Esophagus squamous epithelium (tissue), 5 donors: ENCODE measurements at places on chromosomes 12 and 14.

GRCh38 chr12:92365333-92365732, 219.7 kb upstream of the BTG1 start:
- no peak for DNase-seq

DNA sequence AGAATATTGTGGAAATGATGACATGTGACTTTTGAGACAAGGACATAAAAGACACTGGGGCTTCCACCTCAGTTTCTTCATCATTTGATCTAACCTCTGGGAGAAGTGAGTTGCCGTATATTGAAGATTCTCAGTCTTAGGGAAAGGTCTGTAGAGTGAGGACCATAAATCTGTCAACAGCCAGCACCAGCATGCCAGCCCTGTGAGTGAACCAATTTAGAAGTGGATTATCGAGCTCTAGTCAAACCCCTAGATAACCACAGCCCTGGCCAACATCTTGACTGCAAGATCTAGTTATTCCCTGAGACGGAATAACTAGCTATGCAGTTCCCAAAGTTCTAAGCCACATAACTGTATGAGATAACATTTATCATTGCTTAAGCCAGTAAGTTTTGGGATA, 108.8 kb upstream of the PTPRR start:
- DNase-seq: no peak

DNA sequence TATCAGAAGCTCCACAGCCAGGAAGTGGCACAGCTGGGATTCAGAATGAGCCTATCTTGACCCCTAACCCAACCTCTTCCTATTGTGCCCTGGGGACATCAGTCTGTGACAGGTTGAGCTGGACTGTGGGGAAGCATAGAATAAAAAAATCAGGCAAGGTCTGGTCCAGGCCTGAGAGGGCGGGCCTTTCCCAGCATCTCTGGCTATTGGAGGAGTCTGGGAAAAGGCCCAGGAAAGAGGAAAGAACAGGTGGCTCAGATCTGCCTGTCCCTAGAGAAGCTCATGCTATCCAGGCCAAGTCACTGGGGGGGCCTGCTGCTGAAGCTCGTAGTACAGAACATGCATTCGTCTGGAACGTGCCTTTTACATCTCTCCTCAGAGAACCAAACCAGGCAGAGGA, 100.5 kb downstream of the PPM1H start:
- DNase-seq: no peak

DNA sequence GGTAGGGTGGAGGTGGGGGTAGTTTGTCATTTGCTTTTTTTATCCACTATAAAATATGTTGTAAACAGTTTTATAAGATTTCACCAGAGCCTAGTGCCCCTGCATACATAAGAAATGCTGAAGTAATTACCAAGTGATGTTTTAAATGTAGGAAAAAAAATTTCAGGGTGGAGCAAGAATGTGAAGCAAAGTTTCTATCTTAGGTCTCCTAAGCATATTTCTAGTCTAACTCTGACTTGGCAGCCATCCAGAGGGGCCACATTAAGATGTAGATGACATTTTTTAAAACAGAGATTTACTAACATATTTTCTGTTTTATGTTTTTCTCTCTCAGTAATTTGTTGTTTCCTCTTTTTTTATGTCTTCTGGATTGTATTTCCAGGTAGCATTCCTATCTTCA, 15.8 kb upstream of the KRAS start:
- DNase-seq: no peak

- no peak for DNase-seq
These were observed 112.8 kb downstream of the DUSP6 start for GRCh38 chr12:89239534-89239933.

- no peak for DNase-seq
These were observed 10.6 kb upstream of the DNAL1 start for GRCh38 chr14:73634011-73634833.

DNA sequence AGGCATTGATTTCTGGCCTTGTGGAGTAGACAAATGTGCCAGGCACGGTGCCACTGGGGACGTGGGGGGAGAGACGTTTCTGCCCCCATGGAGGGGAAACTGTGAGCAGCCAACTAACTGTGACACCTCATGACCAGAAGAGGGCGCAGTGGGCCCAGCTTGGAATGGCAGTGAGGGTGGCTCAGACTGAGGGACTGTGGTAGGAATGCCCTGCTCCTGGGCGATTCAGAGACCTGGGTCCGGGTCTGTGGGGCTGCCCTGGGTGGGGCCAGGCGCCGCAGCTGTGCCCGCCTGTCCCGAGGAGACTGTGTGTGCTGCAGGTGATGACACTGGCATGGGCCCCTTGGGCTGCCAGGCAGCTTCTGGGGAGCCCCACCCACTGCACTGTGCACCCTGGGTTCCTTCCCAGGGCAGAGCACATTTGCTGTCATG, 60.6 kb downstream of the SLC25A47 start:
- DNase-seq: no peak

GRCh38 chr14:20671597-20672283, 12.6 kb upstream of the RNASE4 start:
- DNase-seq: no peak

GRCh38 chr12:111426344-111427185, 20.8 kb downstream of the SH2B3 start:
- no peak for DNase-seq

DNA sequence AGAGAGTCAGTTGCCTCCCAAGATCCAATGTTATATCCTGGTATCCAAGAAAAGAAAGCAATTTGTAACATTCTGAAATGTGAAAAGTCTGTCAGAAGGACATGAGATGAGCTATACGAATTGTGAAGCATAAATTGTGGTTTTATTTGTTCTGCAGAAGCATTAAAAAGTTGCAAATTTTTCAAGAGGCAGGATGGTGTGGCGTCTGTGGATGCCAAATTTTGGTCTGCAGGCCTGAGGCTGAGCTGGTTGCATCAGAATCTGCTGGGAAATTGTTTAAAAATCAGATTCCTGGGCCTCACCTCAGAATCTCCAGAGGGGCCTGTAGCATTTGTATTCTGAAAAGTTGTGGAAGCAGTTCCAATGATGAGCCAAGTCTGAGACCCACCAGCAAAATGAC, 284.7 kb downstream of the NUAK1 start:
- no peak for DNase-seq

DNA sequence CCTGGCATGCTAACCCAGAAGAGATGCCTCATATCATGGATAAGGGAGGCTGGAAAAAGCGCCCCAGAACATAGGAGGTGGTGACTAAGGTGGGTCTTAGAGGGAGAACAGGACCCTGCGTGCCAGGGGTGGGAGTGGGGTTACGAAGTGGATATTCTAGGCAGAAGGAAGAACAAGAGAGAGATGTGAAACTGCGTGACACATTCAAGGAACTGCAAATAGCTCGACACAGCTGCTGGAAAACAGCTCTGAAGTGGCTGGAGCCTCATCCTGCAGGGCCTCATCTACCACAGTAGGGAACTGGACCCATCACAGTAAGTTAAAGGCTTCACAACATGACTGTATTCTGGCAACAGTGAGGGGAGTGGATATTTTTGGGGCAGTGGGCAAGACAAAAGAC, 61.1 kb downstream of the RNF34 start:
- DNase-seq: no peak

- no peak for DNase-seq
These were observed 36.2 kb downstream of the HSP90AA1 start for GRCh38 chr14:102050625-102051024.

GRCh38 chr12:109982210-109982609, 14.0 kb downstream of the GIT2 start:
- no peak for DNase-seq

DNA sequence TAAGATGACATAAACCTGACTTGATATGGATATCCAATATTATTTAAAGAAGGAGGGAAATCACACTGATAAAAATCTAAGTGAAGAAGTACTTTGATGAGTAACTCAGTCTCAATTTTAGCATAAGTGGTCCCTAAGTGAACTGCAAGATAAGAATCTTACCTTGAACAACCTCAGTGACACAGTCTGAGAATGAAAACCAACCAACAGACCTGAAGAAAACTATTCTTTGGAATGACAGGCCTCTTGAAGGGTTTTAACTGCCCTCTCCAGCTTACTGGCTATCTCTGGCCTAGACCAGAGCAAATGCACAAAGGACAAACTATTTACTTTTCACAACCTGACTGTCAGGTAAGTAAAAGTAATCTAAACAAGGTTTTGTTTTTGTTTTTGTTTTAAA, 44.7 kb downstream of the CPM start:
- no peak for DNase-seq

DNA sequence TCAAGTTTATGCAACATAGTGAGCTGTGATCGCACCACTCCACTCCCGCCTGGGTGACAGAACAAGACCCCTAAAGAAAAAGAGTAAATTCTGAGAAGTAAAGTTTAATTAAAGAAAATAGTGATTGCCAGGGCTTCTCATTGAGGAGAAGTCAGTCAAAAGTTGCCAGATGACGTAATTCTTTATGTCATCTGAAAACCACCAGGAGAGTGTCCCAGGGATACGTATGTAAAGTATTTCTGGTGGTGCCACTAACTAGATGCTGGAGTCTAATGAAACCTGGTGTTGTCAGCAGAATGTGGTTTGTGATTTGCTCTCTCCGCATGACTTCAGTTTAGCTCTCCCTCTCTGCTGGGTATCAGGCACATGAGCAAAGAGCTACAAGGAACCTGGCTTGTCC, 392.5 kb downstream of the DPF3 start:
- DNase-seq: no peak

GRCh38 chr14:32259368-32260013, 56.4 kb upstream of the RNU6-8 start:
- DNase-seq: no peak

- no peak for DNase-seq
These were observed 108.7 kb downstream of the PTGER2 start for GRCh38 chr14:52422650-52423356.

- no peak for DNase-seq
These were observed 1093.4 kb upstream of the FLRT2 start for GRCh38 chr14:84436528-84436927.

DNA sequence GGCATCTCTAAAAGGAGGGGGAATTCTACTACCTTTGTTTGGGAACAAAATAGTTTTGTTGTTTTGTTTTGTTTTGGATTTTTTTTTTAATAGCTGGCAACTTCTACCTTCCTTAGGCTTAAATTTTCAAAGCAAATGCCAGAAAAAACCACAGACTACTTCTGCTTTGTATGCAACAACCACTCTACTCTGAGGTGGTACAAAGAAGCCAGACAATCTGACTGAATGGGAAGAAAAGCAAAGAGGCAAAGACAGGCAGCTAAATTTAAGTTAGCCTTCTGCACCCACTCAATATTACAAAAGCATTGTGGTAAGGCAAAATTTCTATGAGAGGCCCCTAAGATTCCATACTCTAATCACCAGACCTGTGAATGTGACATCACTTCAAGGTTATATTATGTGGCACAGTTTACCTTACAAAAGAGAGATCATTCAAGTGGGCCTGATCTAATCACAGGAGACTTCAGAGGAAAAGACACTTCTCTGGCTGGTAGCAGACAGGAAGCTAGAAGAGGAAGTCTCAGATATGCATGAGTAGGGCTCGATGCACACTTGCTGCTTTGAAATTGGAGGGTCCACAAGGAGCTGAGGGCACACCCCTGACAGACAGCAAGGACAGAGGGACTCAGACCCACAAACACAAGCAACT, 566.6 kb downstream of the RPS29 start:
- no peak for DNase-seq

DNA sequence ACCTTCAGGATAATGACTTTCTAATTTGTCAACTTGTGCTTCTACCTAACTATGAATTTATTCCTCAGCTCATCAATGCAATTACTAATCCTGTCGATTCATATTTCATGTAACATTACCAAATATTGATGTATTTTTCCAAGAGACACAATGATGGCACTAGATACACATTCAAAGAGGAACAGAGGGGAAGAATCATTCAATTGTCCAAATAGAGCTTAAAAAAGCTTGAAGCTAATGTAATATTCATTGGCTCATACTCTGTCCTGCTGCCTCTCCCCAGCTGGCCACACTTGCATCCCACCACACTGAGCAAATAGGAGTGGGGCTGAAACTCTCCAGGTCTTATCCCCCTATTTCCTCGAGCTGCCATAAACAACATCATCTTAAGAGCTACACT, 9.3 kb downstream of the TESPA1 start:
- no peak for DNase-seq

DNA sequence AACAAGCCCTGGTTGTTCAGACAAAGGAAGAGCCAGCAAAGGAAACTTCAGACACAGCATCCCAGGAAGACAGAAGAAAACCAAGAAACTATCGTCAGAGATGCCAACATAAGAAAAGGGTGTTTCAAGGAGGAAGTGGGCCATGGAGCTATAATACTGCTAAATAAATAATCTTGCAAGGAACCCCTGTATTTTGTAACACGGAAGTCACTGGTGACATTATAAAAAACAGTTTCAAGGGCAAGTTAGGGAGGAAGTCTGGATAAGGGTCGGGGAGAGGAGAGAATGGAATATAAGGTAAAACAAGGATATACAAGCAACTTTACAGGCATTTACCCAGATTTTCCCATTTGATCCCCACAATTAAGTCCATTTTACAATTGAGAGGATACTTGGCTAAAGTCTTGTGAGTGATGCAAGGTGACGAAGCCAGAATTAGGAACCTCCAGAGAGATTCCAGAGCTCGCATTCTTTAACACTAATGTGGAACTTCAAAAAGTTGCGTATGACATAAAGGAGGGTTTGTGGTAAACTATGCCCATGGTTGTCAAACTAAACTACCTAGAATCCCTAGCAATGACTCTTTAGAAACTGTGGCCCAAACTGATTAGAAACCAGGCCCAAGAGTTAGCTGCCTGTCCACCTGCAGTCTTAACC, 46.4 kb downstream of the PPM1H start:
- no peak for DNase-seq

DNA sequence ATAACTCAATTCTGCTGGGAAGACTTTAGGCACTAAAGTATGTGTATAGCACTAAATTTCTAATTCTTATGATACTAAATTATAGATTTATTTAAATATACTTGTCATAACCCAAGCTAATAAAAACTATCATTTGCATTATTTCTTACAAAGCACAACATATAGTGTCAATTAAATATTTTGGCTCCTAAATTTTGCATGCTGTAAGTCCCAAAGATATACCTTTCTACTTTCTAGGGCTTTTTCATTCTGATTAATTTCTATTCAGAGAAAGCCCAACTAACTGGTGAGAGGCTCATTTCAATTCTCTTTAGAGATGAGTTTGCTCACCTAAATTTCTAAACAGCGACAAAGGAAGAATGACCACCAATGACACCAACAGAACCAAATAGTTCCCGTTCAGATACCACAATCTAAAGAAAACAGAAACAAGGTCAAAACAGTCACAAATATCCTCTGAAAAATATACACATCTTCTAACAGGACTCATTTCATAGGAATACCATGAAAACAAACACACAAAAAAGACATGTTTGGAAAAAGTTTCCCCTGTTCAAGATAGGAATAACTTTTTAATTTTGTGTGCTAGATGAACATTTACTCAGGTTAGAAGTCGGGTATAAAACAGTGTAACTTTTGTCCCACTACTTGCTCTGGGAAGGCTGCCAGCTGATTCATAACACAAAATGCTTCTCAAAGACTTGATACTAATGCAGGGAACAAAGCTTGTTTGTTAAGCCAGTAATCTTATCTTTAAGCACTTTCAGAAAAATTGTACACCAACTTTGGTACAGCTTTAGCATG, 7.6 kb downstream of the SLC38A2 start:
- no peak for DNase-seq
